Activated CD4-positive, alpha-beta T cell treated with anti-CD3 and anti-CD28 coated beads, Interleukin-2, amount 50 U/mL, for 16 hours (primary cell): ENCODE measurements at places on chromosomes 13 and 19.
A peak's percentile ranks its signal among the peaks of the same experiment; 100 is the strongest.

DNA sequence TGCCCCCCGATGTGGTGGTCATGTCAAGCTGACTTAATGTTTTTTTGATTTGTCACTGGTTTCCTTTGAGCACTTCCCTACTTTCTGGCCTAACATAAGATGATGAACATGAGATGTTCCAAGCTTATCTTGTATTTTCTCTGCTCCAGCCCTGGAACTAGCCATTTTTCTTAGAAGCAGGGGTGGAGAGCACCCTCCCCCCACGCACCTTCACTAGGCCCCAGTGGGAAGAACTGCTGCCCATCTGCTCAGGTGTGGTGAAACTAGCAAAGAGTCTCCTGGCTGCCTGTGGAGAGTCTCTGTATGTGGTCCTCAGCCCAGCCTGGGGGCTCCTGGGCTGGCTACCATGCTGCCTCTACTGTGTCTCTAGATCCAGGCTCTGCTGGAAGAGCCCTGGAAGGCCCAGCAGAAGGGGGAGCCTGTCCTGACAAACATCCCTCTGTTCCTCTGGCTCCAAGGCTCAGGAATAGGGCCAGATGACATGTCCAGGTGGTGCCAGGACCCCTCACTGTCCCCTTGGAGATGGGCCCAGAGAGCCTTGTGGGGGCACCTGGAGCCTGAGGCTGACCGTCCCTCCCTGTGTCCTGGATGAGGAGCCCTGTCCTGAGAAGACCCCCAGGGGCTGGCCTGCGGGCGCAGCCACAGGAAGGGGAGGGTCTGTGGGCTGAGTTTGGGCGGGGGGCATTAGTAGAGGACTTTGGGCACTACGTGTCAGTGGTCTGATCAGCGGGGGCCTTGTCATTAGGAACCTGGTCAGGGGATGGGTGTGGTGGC lies 4.8 kb upstream of the ZNF14 start:
- no peak for DNase-seq

- no peak for DNase-seq
Observed at GRCh38 chr13:105127732-105128131, 1407.7 kb downstream of the EFNB2 start.

DNA sequence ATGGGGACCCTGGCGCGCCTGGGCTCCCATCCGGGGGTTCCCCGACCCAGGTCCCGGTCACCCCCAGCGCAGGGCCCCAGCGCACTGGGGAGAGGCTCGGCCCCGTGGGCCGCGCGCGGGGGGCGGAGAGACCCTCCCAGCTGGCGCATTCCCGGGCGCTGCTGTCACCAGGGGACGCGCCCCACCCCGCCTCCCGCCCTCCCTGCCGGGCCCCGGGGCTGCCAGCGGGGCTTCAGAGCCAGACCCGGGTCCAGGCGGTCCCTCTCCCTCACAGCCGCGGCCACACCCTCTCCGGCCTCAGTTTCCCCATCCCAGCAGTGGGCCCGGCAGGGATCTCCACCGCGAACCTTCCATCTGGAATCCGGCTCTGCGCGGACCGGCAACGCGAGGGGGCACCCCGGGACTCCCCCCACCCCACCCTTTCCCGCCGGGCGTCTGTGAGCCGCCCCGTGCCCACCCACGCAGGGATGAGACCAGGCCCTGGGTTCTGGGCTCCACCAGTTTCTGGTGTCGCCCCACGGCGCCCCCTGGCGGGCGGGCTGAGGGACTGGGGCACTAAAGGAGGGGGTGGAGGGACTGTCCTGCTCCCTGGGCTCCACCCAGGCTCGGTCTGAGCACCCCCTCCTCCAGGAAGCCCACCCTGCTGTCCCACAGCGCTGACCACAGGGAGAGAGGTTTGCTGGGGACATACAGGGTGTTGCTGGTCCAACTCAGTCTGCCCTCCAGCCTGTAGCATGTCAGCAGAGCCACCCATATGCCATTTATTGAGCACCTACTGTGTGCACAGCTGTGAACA lies 878 bp upstream of the ADAMTSL5 start:
- peak; percentile 79 for DNase-seq

DNA sequence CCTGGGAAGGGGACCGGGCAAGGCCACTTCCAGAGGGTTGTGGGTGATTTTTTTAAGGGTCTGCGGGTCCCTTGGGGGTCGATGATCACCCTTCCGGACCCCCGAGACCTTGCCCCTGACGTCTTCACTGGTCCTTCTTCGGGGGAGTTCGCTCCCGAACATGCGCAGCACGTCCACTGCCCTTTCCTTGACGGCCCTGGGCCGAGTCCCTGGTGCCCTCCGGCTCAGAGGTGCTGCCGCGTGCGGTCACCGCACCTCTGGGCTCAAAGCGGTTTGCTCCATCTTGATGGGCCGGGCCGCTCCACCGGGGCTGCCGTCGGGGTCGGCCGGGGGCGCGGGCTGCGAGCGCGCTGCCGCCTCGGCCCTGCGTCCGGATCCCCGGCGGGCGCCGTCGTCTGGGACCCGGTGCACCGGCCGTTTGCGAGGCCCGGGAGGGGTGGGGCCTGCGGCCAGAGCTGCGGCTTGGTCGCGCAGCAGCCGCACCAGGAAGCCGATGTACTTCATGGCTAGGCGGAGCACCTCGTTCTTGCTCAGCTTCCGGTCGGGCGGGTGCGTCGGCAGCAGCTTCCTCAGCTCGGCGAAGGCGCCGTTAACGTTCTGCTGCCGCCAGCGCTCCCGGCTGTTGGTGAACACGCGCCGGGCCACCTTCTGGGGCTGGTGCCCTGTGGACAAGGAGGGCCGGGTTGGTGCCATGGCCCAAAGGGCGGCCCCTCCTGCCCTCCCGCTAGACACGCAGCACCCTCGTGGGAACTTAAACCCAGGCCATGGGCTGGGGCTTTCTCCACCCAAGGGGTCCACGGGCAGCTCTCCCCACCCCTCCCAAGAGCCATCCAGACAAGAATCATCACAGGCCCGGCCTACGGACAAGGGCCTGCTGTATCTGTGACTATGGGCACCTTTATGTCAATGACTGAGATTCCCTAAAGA lies 3.3 kb downstream of the LYL1 start:
- peak; percentile 86 for DNase-seq

DNA sequence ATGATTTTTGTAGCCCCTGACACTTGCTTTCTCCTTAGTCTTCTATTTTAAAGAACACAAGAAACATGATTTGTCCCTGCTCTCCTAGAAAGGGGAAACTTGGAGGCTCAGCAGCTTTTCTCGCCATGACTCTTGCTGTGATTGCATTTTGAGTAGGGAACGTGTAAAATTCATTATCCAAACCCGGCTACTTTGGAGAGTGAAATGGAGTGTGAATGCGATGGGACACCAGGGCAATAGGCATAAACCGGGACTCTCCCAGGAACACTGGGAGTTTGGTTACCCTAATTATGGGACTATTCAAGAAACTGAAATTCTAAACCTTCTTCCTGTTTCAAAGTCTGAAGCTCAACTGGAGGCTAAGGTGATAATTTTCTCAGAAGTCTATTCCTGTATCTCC lies 181.7 kb upstream of the RFC3 start:
- no peak for DNase-seq

GRCh38 chr19:33465371-33465770 lies 56.2 kb downstream of the PEPD start:
- DNase-seq: no peak

DNA sequence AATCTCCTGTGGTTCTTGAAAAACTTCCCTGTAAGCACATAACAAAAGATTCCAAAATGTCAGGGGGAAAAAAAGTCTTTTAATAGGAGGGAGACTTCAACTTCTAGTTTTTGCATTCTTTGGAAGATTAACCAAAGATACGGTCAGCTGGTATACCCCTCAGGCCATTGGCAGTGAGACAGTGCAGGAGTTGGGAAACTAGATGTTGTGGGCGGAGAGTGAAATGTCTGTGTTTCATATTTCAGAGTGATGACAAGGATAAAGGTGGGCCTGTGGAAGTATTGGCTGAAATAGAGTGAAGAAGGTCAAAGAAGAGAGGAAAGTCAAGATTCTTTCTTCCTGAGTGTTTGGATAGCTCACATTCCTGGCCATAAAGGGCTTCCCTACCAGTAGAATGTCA lies 40.8 kb downstream of the CYP2B6 start:
- no peak for DNase-seq

GRCh38 chr19:19464339-19465098 lies 50.8 kb downstream of the TSSK6 start:
- DNase-seq: no peak

DNA sequence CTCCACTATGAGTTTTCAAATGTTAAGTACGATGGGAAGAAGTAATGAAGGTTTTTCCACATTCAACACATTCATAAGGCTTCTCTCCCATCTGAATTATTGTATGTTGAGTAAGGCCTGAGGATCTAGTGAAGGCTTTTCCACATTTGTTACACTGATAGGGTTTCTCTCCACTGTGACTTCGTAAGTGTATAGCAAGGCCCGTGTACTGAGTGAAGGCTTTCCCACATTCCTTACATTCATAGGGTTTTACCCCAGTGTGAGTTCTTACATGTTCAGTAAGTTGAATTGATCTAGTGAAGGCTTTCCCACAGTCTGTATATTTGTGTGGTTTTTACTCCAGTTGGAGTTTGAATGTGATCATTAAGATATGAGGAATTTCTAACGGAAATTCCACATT lies 44.4 kb downstream of the ZNF846 start:
- no peak for DNase-seq

DNA sequence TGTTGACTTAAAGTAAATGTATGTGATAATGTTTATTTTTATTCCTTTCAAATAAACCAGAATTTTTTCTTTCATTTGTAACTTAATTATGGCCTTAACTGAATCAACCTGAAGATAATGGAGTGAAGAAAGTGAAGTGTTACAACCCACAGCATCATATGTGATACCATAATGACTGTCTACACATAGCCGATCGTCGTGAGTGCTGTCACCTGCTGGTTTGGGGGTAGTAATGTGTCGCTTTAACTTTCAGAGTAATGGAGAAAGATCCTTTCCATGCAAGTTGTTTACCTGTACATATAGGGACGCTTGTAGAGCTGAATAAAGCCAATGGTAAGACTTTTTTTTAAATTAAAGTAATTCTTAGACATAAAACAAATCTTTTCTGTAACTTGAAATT lies 9.9 kb downstream of the CDC16 start:
- DNase-seq: no peak

GRCh38 chr19:41670755-41671154 lies 17.3 kb downstream of the CEACAM7 start:
- DNase-seq: no peak

GRCh38 chr19:39481229-39481545 lies 549 bp downstream of the TIMM50 start:
- DNase-seq: no peak

DNA sequence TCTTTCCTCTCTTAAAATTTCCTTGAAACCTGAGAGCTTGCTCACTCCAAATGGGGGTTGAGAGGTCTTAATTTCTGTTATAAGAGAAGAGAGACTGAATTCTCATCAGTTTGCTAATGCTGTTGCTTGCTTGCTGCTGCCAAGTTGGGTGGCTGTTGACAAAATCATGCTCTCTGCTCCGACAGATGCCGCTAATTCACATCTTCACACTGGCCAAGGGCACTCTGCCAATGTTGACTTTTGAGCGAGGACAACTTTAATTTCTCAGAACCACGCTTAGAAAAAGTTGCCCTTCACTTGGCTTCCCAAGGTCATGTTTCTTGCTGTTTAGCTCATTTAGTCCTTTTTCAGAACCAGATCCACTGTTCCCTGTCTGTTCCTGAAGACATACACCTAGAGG lies 402.9 kb downstream of the HS6ST3 start:
- DNase-seq: no peak

GRCh38 chr13:47241446-47241845 lies 344.6 kb upstream of the HTR2A start:
- DNase-seq: no peak

GRCh38 chr19:14248578-14249011 lies 42.6 kb upstream of the ADGRL1 start:
- no peak for DNase-seq

GRCh38 chr13:37357548-37357947 lies 241.0 kb downstream of the POSTN start:
- DNase-seq: no peak

DNA sequence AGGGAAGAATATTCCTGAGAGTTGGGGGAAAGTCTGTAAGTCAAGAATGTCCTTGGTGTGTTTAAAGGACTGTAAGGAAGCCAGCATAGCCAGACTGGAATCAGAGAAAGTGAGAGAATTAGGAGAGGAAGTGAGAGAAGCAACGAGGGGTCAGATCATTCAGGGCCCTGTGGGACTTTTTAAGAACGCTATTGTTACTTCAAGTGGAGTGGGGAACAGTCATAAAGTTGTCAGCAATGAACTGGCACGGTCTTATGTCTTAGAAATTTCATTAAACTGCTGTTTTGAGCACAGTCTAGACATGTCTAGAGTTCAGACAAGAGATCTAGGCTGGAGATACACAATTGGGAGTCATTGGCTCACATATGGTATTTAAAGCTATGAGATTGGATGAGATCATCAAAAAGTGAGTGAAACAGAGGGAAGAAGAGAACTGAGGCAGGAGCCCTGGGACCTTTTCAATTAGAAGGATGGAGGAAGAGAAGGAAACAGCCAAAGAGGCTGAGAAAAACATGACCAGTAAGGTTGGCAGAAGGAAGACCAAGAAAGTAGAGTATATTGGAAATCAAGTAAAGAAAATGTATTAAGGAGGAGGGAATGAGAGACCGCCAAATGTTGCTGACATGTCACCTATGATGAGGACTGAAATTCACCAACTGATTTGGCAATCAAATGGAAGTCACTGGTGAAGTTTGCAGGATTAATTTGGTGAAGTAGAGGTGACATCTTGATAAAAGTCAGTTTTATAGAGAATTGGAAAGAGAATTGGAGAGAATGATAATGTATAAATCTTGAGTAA lies 263.5 kb downstream of the GPC5 start:
- no peak for DNase-seq

- DNase-seq: no peak
Observed at GRCh38 chr19:50739132-50739913, 16.2 kb downstream of the CLEC11A start.

- DNase-seq: no peak
Observed at GRCh38 chr19:7654401-7654800, 14.4 kb upstream of the RETN start.

DNA sequence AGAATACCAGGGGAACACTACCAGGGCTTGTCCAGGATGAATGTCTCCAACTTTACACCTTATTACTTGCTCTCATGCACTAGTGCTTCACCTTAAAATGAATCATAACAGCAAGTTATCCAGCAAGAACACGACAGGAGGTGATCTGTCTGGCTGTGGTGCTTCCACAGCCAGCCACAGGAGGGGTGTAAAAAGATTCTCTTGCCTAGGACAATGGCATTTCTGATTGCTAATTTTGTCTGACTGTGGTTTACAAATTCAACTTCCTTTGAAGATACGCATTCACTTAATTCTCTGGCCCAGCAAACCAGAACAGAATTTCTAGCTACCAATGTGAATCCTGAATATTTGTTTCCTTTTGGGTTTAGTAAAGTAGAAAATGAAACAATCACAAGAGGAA lies 23.1 kb upstream of the COG3 start:
- peak; percentile 63 for DNase-seq

DNA sequence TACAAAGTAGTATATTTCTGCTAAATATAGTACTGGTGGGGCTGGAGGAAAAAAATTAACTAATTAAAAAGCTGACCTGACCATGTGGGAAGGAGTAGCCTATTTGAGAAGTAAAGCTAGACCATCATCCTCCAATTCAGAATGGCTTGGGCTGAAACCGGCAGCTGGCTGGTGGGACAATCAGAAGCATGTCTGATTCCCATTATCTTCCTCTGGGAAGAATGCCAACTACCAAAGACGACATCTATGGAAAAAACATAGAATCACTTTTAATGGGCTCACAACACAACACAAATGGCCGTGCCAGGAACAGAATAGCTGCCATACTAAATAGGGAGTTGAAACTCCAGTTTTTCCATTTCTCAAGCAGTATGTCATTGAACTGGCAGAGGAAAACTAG lies 120.4 kb upstream of the FREM2 start:
- DNase-seq: no peak
